ENCODE measurements at places on chromosomes 3 and 15.

DNA sequence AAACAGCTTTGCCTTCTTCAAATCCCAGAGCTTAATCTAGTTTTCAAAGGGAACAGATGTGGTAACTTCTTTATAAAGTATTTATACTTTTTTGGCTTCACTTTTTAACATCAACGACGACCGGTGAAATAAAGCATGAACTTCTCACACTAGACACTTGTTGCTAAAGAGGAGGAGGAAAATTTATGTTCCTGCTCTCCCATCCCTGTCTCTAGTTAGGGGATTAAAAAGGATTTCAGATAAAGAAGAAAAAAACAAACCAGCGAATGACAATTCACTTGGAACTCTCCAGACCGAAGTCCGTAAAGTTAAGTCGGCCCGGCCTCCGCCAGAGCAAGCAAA is 672 bp downstream of the NEDD4 start:
- DNase-seq: no peak
- peak overlapping the region; percentile 90 for H3K4me3 ChIP-seq
- peaks cover 44% of the 10 kb centered on the region for H3K27me3 ChIP-seq
- H3K4me1 ChIP-seq: peaks cover 22% of the 10 kb centered on the region

- H3K27me3 ChIP-seq: peaks cover 57% of the 10 kb centered on the region
- DNase-seq: no peak
- H3K36me3 ChIP-seq: no peaks in the 10 kb centered on the region
- peak overlapping the region; percentile 50 for H3K27ac ChIP-seq
Measured at GRCh38 chr3:194685065-194685717, 492 bp upstream of the FAM43A start.

DNA sequence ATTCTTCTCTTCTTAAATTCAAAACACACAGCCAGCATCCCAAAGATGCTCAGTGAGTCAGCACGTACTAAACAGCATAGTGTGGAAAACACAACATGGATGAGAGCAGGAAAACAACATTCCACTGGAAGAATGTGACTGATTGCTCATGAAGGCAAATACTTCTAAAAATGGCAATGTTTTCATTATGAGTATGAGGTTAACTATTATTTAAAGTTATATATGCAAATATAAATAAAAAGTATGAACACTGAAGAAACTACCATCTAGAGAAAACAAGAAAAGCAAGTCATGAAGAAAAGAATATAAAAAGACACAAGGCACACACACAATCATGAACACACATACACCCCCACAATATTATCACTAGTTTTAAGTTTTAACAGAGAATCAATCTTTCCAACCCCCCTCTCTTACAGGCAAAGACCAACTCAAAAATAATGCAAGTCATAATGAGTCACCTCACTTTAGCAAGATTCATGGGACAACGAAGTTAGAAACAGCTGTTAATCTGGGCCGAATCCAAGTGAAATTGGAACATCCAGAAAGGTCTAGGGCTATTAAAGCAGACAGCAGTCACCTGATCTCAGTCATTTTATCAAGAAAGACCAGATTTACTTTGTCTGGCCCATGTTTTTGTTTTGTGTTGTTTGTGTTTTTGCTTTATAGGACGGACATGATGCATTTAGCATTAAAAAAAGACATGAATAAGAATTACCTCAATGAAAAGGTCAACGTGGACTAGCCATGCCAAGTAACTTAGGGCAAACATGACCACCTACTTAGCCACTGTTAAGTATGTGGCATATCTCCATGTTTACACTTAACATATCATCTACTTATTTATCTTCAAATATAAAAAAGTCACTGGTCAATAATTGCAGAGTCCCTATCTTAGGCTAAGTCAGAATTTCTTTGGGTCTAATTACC is 18.1 kb downstream of the GBE1 start:
- DNase-seq: no peak
- H3K27ac ChIP-seq: no peak overlapping the region

DNA sequence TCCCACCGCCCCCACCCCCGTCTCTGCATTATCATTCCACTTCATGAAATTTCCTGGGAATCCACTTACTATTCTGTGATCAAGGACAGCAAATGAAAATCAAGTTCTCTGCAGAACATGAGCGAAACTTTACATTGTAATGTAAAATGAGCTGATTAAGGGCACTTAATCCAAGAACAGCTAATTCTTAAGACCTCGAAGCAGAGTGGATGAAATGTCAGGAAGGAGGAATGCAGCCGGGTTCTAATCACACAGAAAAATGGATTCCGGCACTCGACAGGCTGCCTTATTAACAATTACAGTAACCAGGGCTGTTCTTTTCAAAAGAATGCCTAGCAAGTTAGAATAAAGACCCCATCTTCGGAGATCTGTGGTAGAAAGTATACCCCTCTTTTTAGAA is 57.5 kb downstream of the RFTN1 start:
- H3K27ac ChIP-seq: no peak overlapping the region
- no peaks in the 10 kb centered on the region for H3K27me3 ChIP-seq
- no peak overlapping the region for H3K4me3 ChIP-seq
- H3K4me1 ChIP-seq: peaks cover 9% of the 10 kb centered on the region
- H3K36me3 ChIP-seq: peaks cover 21% of the 10 kb centered on the region

- H3K4me3 ChIP-seq: peak overlapping the region; percentile 26
- no peak for DNase-seq
- peaks cover 16% of the 10 kb centered on the region for H3K27me3 ChIP-seq
- peak overlapping the region; percentile 18 for H3K27ac ChIP-seq
Measured at GRCh38 chr3:144295613-144296012, 324.0 kb downstream of the DIPK2A start.

DNA sequence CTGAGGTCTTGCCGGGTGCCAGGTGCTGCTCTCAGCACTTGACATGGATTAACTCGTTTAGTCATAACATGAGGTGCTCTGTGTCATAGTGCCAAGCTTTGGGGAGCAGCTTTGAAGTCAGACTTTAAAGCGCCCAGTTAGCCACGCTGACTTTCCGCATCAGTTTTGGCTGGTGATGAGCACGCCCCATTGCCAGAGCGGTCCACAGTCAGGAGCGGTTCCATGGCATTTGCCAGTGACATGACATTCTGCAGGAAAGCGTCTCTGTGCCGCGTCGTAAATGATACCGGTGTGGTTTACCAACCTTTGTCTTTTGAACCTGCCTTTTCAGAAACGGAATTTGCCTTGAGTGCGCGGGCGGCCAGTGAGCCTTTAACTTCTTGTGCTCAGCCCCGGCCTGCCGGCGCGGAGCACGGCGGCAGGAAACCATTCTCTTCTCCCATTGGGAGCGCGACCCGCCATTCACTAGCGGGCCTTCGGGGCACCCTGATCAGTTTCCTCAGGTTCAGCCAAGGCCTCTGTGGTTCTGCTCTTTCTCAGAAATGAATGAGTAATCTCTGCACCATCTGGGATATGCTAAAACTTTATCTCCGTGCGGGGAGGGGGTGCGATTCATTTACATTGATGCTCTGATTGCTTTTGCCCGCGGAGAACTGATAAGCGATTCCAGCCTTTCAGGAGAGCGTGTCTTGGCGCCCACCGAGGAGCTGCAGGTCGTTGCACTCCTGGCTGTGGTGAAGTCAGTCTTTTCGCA is 1.7 kb upstream of the SLC2A2 start:
- peaks cover 32% of the 10 kb centered on the region for H3K27me3 ChIP-seq
- H3K4me3 ChIP-seq: no peak overlapping the region
- H3K4me1 ChIP-seq: no peaks in the 10 kb centered on the region
- H3K27ac ChIP-seq: no peak overlapping the region

DNA sequence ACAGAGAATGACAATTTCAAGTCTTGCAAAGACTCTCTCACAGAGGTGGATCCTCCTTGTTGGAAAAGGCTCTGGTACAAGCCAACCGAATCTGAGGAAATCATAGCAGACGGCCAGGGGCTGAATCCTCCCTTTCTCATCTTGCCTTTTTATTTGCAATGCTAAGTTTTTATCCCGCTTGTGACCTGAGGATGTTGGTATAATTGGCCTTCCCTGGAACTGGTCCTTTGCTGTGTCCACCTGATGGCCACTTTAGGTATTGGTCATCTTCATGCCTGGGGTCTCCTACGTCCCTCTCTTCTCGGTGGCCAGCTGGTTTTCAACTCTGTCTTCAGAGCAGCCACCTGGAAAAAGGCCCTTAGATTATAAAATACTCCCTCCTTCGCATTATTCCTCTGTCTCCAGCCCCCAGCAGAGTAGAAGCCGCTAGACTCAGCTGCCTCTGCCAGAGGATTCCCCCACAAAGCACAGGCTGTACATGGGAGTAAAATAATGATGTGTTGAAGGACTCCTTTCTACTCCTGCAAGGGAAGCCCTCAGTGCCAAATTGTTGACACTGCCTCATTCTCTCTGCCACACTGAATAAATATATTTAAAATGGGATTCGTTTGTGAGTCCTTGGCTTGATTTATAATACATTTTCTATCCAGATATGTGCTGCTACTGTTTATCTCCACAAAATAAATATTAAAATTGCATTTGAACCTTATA is 208.9 kb upstream of the CFAP20DC start:
- DNase-seq: no peak
- no peaks in the 10 kb centered on the region for H3K4me1 ChIP-seq

- no peaks in the 10 kb centered on the region for H3K36me3 ChIP-seq
- no peak overlapping the region for H3K4me3 ChIP-seq
- H3K27ac ChIP-seq: no peak overlapping the region
- H3K27me3 ChIP-seq: no peaks in the 10 kb centered on the region
- no peaks in the 10 kb centered on the region for H3K4me1 ChIP-seq
- DNase-seq: no peak
Measured at GRCh38 chr3:127170814-127171213, 22.1 kb upstream of the PRR23E start.

- peaks cover 5% of the 10 kb centered on the region for H3K4me1 ChIP-seq
- no peaks in the 10 kb centered on the region for H3K36me3 ChIP-seq
- H3K4me3 ChIP-seq: no peak overlapping the region
- DNase-seq: no peak
- no peak overlapping the region for H3K27ac ChIP-seq
Measured at GRCh38 chr3:114903213-114903612, 243.9 kb downstream of the ZBTB20 start.

- no peak overlapping the region for H3K27ac ChIP-seq
- H3K36me3 ChIP-seq: no peaks in the 10 kb centered on the region
- no peak overlapping the region for H3K4me3 ChIP-seq
- no peaks in the 10 kb centered on the region for H3K4me1 ChIP-seq
- no peaks in the 10 kb centered on the region for H3K27me3 ChIP-seq
Measured at GRCh38 chr3:117003501-117003900, 293.9 kb downstream of the TUSC7 start.

DNA sequence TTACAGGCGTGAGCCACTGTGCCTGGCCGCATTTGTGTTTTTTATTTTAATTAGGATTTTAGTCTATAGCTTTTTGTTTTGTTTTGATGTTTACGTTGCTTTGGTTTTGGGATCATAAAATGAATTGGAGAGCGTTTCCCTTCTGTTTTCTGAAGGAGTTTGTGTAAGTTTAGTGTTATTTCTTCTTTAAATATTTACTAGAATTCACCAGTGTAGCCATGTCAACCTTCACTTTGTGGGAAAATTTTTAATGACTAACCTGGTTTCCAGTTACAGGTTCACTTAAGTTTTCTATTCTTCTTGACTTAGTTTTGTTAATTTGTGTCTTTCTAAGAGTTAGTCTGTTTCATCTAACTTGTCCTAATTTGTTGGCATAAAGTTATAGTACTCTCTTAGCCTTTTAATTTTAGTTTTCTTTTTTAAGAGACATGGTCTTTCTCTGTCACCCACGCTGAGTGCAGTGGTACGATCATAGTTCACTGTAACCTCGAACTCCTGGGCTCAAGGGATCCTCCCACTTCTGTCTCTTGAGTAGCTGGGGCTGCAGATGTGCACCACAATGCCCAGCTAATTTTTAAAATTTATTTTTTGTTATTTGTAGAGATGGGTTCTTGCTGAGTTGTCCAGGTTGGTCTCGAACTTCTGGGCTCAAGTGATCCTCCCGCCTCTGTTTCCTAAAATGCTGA is 61.0 kb downstream of the CHD2 start:
- peak overlapping the region; percentile 19 for H3K27ac ChIP-seq
- peaks cover 83% of the 10 kb centered on the region for H3K36me3 ChIP-seq
- no peak for DNase-seq
- H3K27me3 ChIP-seq: no peaks in the 10 kb centered on the region
- H3K4me1 ChIP-seq: peaks cover 20% of the 10 kb centered on the region

- no peak overlapping the region for H3K27ac ChIP-seq
- H3K4me3 ChIP-seq: no peak overlapping the region
- no peaks in the 10 kb centered on the region for H3K36me3 ChIP-seq
- DNase-seq: no peak
Measured at GRCh38 chr3:151431940-151432339, 28.9 kb downstream of the IGSF10 start.

GRCh38 chr15:28981351-28981720 is 95.6 kb downstream of the APBA2 start:
- DNase-seq: no peak
- H3K27ac ChIP-seq: no peak overlapping the region
- H3K27me3 ChIP-seq: peaks cover 3% of the 10 kb centered on the region
- H3K4me1 ChIP-seq: peaks cover 6% of the 10 kb centered on the region
- no peaks in the 10 kb centered on the region for H3K36me3 ChIP-seq

GRCh38 chr3:101643861-101644613 is 32.9 kb downstream of the ZBTB11 start:
- H3K27ac ChIP-seq: peak overlapping the region; percentile 85
- H3K4me3 ChIP-seq: peak overlapping the region; percentile 51
- no peaks in the 10 kb centered on the region for H3K27me3 ChIP-seq
- DNase-seq: peak; percentile 56
- H3K4me1 ChIP-seq: peaks cover 23% of the 10 kb centered on the region

- no peak overlapping the region for H3K4me3 ChIP-seq
- no peak overlapping the region for H3K27ac ChIP-seq
- H3K4me1 ChIP-seq: no peaks in the 10 kb centered on the region
- no peaks in the 10 kb centered on the region for H3K27me3 ChIP-seq
Measured at GRCh38 chr3:3080309-3080708, 29.9 kb downstream of the IL5RA start.

- H3K36me3 ChIP-seq: peaks cover 24% of the 10 kb centered on the region
- H3K4me3 ChIP-seq: no peak overlapping the region
- H3K27me3 ChIP-seq: no peaks in the 10 kb centered on the region
Measured at GRCh38 chr15:64247906-64248541, 85.2 kb upstream of the PPIB start.

DNA sequence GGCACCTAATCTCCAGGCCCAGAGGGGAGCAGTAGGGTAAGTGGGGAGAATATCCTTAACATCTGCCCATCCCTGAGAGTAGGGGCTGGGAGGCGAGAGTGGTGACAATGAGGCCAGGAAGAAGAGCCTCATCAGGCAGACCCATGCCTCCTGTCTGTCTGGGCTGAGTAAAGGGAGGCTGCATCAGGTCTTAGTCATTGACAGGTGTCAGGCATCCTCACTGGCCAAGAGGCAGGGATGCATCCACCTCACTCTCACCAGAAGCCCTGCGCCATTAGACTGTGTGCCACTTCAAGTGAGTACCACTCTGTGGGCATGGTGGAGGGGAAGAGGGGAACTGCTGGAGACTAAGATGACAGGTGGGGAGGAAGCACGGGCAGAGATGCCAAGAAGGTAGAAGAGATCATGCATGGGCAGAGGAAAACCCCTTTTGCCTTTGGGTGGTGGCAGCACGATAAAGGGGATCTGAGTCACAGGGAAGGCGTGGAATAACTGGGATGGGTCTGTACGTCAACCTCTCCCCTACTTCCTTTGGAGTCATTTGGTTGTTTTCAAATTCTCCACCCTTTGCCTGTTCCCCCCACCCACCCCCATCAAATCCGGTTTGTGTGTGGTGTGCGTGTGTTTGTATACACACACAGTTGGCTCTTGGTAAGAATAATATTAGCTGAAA is 14.1 kb downstream of the ANAPC13 start:
- H3K36me3 ChIP-seq: peaks cover 5% of the 10 kb centered on the region
- no peak for DNase-seq
- no peak overlapping the region for H3K27ac ChIP-seq

- H3K36me3 ChIP-seq: peaks cover 24% of the 10 kb centered on the region
- H3K27ac ChIP-seq: peak overlapping the region; percentile 59
- peak overlapping the region; percentile 63 for H3K4me3 ChIP-seq
- DNase-seq: no peak
- H3K27me3 ChIP-seq: peaks cover 2% of the 10 kb centered on the region
Measured at GRCh38 chr15:80155001-80155377, 2.2 kb downstream of the FAH start.

Measured in T-helper 2 cell treated with Interferon-gamma antibody and Interleukin-4, amounts not matched to agents 5 μg/mL and 100 μg/mL, for 36 hours (primary cell).